Stimulated activated CD4-positive, alpha-beta T cell treated with anti-CD3 and anti-CD28 coated beads, TNF-alpha, amount 100 ng/mL, for 1 hour (primary cell): ENCODE measurements at places on chromosomes 3 and 15.

DNA sequence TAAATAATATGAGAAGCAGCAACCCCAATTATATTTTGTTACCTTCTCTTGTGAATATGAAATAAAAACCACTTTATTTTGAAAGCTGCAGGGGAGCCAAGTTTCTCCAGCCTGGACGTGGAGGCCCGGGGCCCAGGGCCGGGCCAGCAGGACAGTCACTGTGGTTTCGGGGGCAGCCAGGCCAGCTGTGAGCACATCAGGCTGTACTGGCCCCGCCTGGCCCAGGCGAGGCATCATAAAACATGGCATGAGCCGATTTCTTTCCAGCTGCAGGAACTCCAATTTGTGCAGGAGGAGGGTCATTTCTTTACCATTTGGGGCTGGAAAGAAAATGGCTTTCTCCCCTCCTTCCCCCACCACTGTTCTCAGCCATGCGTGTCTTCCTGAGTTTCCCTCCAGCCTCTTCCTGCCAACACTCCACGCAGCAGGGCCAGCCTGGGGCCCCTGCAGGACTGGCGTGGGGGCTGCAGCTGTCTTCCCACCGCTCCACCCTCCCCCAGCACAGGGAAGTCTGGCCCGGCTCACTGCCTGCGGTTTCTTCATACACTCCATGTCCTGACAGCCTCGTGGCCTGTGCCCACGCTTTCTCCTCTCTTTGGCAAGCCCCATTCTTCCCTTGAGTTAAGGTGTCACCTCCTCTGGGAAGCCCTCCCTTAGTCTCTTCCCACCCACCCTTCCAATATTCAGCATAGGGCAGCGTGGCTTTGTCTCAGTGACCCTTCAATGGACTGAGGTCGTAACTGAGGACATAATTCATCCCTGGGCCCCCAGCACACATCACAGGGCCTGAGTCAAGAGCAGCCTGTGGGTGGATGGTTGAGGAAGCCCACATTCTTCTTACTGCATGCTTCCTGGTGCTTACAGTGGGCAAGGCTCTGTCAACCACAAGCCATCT is 135.8 kb downstream of the CHSY1 start:
- no peak for DNase-seq

- no peak for DNase-seq
Observed at GRCh38 chr3:18812316-18812715, 336.0 kb upstream of the KCNH8 start.

DNA sequence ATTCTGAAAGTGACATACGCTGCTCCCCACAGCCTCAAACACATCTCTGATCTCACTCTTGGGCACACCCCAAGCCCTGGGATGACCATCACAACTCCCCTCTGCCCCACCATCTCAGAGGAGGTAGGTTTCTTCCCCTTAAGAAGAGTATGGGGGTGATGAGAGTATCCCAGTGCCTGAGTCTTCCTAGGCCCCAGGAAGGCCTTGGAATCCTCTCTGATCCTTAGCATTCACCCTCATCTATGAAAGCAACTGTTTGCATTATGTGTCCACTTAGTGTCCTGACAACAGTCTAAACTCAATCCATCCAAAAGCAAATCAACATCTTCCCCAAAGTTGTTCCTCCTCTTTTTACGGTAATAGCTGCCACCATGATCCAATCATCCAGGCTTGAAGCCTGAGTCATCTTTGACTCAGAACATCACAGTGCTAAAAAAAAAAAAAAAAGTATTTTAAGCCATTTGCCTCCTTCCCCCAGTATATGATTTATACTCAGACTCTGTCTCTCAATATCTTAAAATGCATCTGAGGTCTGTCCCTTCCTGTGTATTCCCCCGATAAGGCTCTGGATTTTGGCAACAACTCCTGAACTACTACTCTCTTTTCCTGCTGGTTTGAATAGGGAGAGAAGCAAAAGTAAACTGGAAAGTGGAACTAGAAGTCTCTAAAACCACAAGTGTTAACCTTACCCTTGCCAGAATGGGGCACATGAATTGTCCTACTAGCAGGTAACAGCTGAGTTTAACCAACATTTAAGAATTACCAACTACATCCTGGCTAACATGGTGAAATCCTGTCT is 22.5 kb downstream of the POPDC2 start:
- DNase-seq: no peak

DNA sequence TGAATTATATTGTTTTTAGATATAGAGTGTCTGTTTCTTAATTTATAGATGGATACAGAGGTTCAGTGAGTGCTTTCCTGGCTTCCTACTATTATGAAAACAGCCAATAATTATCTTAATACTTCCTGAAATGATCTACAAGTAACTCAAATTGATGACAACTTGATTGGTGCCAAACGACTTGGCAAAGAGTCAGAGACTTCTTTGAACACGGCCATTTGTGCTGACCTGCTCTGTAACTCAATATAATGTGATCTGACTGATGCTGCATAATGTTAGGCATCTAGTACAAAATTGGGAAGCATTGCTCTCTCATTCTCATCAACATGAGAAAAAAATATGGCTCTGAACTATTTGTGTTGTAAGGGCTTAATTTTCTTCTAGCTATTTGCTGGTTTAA is 193.9 kb downstream of the DIPK2A start:
- DNase-seq: no peak

- DNase-seq: no peak
Observed at GRCh38 chr15:60673166-60673565, 194.2 kb upstream of the ICE2 start.

DNA sequence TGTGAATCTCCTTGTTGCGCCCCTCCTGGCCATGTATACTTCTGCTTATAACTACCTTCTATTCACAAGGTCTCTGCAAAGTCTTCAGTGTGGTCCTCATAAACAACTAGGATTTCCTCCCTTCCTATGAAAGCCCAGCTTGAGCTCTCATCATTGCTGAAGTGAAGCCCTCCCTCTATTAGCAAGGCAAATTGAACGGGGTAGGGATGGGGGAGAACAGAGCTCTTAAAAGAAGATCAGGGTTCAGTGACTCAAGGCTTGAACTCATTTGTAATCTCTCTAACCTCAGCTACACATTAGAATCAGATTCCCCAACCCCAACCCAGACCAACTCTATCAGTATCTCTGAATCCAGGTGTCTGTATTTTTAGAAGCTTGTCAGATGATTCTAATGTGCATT is 88.3 kb upstream of the ST8SIA2 start:
- no peak for DNase-seq

GRCh38 chr3:46845860-46846623 is 17.2 kb downstream of the MYL3 start:
- peak; percentile 45 for DNase-seq

DNA sequence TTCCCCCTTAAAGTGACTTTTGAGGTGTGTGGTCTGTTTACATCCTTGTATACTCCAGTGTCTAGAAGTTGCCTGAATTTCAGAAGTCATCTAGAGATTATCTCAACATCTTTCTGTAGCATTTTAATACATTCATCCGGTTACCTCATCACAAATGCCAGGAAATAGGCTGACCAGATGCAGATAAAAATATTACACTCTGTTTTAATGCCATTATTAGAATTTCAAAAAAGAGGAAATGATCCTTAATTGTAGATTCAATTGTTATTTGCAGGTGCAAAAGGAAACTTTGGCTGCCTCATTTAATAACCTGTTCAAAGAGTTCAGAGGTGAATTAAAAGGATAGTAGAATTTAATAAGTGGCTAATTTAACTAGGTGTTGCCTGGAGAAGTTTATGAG is 290.9 kb downstream of the C3orf38 start:
- DNase-seq: no peak

- no peak for DNase-seq
Observed at GRCh38 chr3:89306540-89306939, 199.1 kb downstream of the EPHA3 start.

DNA sequence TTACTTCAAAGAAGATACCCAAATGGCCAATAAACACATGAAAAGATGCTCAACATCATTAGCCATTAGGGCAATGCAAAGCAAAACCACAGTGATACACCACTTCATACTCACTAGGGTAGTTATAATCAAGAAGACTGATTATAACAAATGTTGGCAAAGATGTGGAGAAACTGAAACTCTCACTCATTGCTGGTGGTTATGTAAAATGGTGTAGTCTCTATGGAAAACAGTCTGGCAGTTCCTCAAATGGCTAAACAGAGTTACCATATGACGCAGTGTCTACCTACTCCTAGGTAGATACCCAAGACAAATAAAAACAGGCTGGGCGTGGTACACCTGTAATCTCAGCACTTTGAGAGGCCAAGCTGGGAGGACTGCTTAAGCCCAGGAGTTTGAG is 3.5 kb upstream of the ZFAND6 start:
- no peak for DNase-seq

DNA sequence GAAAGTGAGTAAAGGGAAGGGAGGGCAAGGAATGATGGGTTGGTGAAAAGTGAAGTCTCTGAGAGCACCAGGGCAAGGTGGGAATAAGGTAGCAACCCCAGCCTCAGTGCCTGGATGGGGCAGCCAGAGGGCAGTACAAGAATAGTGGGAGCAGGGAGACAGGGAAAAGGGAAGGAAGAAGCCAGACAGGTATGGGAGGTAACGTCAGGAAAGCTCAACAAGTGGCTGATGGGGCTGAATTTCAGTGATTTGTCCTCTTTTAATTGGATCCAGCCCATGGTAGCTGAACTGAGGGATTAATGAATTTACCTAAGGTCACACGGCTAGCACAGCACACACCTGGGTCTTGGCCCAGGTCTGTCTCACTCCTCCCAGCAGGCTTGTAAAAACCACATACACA is 12.6 kb downstream of the RORA start:
- no peak for DNase-seq

DNA sequence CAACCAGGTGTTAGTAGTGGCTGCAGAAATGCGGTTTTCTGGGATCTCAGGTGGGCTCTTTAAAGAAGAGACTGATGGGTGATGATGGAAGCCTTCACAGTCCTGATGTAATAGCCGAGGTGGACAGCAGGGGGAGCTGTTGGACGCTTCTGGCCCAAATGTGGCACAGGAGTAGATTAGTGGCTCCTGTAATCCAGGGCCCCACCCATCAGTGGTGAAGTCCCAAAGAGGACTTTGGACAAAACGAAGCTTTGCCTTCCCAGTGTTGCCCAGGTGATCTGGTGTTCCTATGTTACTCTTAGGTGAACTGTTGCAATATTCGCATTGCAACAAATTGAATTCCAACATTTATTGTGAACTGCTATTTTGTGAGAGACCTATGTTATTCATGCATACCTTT is 31.8 kb upstream of the MYZAP start:
- DNase-seq: peak; percentile 68

GRCh38 chr3:64998317-64998716 is 310.5 kb upstream of the ADAMTS9 start:
- DNase-seq: no peak

GRCh38 chr3:28699283-28699682 is 350.7 kb upstream of the AZI2 start:
- DNase-seq: no peak

DNA sequence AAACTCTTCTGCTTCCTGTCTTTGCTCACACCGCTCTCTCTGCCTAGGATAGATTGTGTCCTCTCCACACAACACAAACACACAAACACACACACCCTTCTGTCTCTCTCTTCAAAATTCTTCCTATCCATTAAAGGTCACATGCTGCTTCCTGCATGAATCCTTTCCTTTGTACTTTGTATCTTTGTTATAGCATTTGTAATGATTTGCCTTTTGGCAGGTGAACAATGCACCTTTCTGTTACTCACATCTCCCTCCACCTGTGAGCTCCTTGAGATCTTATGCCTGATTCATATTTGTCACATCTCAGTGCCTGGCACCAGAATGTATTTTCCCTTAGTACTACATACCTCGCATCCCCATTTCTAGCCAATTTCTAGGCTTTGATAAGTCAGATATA is 251.4 kb upstream of the UMPS start:
- DNase-seq: no peak

DNA sequence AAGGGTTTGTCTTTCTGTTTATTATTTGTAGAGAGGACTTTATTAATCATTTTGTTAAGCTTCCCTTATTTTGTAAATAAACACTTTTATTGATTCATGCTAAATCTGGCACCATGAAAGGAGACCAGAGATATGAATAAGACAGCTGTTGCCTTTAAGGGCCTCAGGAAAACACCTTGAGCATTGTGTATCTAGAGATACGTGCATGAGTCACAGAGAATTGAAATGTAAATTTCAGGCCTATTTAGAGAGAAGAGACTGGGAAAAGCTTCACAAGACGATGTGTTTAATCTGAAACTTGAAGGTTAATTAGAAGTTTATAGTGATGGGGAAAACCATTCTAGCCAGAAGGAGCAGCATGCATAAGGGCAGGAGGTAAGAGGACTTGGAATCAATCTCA is 28.6 kb upstream of the UTS2B start:
- DNase-seq: no peak

GRCh38 chr15:55884223-55884622 is 109.2 kb downstream of the NEDD4 start:
- no peak for DNase-seq

DNA sequence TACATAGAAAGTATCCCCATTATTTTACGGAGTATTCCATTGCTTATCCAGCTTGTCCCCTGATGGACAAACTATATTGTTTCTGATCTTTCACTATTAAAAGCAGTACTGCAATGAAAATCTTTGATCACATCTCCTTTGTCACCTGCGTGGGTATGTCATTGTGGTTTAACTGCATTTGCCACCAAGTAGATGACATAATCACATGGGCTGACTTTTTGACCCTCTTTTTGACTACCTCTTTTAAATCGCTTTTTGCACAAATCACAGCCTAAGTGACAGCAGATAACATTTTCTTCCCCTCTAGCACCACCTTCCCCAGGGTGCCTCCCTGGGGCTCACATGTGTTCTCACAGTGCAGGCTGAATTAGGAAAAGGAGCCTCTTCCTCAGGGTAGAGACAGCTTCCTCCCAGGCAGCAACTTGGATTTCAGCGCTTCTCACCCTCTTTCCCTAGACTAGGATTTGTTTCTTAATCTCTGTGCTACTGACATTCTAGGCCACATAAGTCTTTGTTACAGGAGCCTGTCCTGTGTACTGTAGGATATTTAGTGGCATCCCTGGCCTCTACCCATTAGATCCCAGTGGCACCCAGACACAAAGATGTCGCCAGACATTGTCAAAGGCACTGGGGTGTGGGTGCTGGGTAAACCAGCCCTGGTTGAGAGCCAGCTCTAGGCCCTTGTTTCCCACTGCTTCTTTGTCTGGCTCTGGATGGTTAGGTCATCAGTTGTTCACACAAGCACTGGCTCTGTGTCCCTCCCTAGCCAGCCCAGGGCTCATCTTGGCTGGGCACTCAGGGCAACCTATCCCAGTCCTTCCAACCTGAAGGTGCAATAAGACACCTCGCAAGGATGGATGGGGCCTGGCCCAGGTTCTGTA is 1.3 kb upstream of the RBP1 start:
- DNase-seq: no peak

- DNase-seq: peak; percentile 12
Observed at GRCh38 chr3:196941729-196942225, 551 bp downstream of the NCBP2 start.

GRCh38 chr3:45635475-45636256 is 41.1 kb downstream of the LIMD1 start:
- no peak for DNase-seq

GRCh38 chr3:21100656-21101359 is 650.2 kb downstream of the ZNF385D start:
- DNase-seq: no peak

DNA sequence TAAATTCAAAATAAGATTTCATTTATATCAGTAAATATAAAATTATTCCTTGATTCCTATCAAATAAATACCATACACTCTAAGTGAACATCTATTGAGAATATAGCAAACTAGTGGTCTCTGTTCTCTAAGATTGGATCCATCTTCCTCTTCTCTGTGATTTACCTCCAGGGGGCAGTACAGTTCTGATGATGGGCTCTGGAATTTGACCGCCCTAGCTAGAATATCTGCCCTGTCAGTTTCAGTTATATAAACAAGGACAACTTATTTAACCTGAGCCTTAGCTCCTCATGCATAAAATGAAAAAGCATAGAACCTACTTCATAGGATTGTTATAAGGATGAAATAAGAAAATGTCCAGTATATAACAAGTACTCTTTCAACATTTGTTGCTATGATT is 171.1 kb upstream of the CCDC54 start:
- DNase-seq: no peak
